Glomerular endothelial cell (primary cell): ENCODE measurements at places on chromosomes 4 and X. TPM values are rescaled to one million over a fixed set of nuclear protein-coding genes. Genes with fewer than 3 reads are reported as not detected.

The JCHAIN gene
- not detected in 2 replicates for total RNA-seq

The SYTL4 gene
- 10.5 and 24.0 TPM in 2 replicates for total RNA-seq

The GLRA3 gene
- not detected in 2 replicates for total RNA-seq

The MAGEB2 gene
- not detected in 2 replicates for total RNA-seq

GRCh38 chr4:2245787-2246275 is 3.9 kb upstream of the HAUS3 start:
- no peak for DNase-seq

- no peak for DNase-seq
These were observed 22.9 kb upstream of the FRMPD4 start for GRCh38 chrX:12115377-12115776.

DNA sequence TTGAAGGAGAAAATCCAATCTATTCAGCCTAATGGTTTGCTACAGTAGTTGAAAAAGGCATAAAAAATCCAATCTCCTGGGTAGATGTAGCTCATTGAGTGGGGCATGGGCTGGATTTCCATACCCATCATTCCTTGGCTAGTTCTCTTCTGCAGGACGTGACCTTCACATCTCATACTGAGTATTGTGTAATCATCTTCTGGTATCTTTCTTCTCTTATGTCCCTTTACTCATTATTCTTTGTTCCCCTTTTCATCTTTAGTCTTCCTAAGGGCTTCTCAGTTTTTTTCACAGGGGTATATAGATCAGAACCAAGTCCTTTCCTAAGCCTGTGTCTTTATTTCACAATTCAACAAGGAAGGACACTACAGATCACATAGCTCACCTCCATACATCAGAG is 727.6 kb upstream of the MAGEB2 start:
- no peak for DNase-seq

DNA sequence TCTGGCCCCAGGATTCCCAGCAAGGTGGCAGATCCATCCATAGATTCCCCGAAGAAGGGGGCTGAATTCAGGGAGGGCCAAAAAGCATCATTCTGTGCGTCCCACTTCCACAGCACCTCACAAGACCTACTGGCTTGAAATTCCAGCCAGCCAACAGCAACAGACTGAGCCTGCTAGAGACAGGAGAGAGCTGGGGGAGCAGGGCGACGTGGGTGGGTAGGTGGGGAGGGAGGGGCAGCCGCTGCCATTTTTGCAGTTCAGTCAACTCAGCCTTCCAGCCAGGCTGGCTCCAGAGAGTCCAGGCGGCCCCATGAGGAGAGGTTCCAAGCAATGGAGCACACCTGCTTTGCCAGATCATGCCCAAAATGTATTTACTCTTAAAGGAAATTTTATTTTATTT is 117.6 kb upstream of the DCAF12L1 start:
- DNase-seq, result no peak

DNA sequence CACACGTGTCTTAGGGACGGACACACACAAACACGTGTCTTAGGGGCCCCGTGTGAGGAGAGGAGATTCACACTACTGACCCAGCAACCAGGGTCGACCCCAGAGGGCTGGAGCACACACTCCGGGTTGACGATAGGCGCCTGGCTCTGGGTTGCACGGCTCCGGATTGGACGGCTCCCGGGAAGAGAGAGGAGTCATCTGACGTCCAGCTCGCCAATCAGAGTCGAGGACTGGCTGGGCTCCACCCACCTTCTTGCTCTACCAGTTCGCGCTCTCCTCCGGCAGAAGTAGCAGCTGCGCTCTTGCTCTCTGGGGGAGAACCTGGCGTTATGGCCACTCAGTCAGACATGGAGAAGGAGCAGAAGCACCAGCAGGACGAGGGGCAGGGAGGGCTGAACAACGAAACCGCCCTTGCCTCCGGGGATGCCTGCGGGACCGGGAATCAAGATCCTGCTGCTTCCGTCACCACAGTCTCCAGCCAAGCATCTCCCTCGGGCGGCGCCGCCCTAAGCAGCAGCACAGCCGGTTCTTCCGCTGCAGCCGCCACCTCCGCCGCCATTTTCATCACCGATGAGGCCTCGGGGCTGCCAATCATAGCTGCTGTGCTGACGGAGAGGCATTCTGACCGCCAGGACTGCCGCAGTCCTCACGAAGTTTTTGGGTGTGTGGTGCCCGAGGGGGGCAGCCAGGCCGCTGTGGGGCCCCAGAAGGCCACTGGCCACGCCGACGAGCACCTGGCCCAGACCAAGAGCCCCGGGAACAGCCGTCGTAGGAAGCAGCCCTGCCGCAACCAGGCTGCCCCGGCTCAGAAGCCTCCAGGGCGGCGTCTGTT is 74.3 kb downstream of the NUDT10 start:
- DNase-seq, result no peak

GRCh38 chr4:48024522-48024921 is 8.0 kb downstream of the NIPAL1 start:
- no peak for DNase-seq

- DNase-seq, result no peak
These were observed 12.9 kb downstream of the UTP3 start for GRCh38 chr4:70701271-70701670.

DNA sequence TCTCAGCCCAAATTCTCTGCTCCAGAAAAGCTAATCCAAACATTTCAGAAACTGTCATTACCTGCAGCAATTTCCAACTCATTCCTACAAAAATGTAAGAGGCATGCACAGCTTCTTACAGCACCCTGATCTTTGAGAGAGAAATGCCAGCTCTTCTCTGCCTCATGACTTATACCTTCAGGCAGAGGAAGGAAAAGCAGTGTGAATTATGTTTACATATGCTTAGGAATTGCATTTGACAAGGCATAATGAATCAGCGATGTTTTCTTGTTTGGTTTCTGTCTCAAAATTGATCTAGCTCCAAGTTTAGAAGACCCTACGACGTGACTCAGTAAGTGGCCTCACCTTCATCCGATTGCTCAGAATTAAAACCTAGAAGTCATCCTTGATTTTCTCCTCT is 21.8 kb upstream of the AGA start:
- no peak for DNase-seq

DNA sequence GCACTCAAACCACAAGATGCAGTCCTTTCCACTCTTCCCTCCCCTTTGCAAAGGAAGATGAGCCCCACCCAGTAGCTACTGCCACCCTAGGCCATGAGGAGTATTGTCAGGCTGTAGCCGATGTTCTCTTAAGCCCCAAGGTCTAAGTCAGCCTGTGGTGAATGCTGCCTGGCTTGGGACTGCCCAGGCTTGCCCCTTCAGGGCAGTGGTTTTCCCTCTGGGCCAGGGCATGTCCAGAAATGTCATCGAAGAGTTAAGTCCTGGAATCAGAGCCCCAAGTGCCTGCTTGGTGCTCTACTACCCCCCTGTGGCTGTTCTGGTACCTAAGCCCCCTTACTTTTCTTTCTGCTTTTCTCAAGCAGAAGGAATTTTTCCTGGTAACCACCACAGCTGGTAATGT is 11.8 kb upstream of the PGK1 start:
- peak; percentile 22 for DNase-seq

DNA sequence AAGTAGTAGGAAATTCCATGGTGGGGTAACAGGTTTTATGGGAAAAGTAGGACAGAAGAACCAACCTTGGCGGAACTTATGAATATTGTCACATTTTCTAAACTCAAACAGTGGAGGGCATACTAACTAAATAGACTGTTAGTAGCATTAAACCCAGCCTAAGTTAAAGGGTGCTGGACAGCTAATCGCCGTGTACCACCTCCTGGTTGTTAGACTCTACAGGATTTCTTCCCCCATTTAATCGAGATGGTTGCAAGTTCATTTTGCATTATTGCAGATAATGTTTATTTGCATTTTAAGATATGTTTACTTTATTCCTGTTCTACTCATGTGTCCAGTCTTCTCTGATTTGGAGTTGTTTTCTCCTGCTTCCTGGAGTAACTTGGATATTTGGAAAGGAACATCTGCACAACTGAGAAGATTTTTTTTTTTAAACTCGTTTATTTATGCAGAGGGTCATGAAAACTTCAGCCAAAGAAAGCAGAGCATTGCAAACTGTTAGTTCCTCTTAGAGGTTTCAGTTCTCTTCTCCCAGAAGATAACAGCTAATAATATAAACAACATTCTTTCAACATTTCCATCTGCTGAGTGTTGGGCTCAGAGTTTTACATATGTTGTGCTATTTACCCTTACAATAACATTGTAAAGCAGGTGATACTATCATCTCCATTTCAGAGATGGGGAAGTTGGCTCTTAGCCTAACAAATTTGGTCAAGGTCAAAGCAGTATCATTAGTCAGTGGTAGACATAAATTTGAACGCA is 51.5 kb upstream of the TBC1D9 start:
- DNase-seq, result no peak

DNA sequence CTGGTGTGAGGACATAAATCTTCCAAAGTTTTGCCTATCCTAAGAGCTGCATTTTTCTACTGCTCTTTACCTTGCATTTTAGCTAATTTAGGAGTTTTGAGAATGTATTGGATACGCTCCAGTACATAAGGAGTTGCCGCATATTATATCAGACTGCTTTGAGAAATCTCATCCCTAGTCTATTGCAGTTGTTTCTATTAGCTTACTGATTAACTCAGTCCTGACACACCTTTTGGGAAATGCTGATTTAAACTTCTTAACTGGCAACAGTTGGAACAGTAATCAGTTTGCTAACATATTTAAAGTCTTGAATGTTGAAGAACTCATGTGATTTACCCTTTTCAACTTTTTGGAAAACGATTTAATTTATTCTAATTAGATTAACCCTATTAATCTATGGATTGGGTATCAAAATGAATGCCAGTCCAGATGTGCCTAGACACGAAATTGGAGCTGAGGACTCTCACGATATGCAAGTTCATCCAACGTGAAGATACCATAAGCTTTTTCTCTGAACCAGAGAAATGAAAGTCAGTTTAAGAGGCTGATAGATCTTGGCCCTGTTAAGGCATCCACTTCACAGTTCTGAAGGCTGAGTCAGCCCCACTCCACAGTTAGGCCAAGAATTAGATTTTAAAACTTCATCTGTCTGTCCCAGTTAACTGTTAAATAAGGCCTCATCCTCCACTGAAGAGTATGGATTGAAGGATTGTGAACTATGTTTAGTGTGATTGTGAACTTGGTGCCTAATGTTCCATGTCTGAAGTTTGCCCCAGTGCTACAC is 90.0 kb downstream of the MAOA start:
- DNase-seq, result no peak

DNA sequence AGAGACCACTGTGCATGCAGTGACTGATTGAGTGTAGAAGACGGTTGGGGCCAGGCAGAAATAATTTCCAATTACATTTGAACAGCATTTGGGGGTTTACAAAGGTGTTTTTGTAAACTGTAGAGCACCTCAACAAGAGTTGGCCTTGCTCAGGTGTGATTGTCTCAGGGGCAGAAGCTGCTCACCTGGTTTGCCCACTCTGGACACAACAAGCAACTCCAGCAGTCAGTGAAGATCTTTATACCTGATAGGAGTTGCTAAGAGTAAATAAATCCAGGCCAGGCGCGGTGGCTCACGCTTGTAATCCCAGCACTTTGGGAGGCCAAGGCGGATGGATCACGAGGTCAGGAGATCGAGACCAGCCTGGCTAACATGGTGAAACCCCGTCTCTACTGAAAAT is 221.3 kb downstream of the RAB28 start:
- no peak for DNase-seq

DNA sequence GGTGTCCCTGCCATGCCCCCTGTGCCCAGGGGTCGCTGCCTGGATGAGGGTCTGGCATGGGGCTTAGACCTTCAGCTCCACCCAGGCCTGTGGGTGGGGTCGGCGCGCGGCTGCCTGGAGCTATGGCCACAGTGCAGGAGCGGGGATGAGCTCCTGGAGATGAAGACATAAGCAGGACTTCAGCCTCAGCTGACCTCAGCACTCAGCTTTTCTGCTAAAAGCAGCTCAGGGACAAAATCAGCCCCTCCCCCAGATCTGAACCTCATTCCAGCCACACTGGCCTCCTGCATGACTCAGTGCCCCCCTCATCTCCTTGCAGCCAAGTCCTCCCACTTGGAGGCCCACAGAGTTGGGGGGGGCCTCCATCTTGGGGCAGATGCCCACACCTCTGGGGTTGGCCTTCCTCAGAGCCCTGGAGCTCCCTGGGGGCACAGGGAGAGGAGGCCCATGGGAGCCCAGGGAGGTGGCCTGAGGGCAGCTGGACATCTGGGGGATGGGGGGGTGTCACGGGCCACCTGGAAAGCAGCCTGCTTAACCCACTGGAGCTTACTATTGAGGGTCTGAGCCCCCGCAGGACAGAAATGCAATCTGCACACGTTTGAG is 19.4 kb upstream of the CPLX1 start:
- DNase-seq, result no peak

- no peak for DNase-seq
These were observed 147.0 kb downstream of the PDGFC start for GRCh38 chr4:156824451-156825060.

GRCh38 chr4:48296365-48296764 is 26.7 kb upstream of the TEC start:
- DNase-seq, result no peak

GRCh38 chr4:41541687-41542094 is 3.7 kb downstream of the LIMCH1 start:
- no peak for DNase-seq

GRCh38 chrX:25755194-25755593 is 382.9 kb upstream of the MAGEB18 start:
- DNase-seq, result no peak

- DNase-seq, result no peak
These were observed 11.6 kb downstream of the SMIM20 start for GRCh38 chr4:25925486-25926201.

- DNase-seq, result no peak
These were observed 203.5 kb downstream of the PPARGC1A start for GRCh38 chr4:23686169-23686897.

GRCh38 chrX:69564665-69565064 is 51.2 kb upstream of the EDA start:
- no peak for DNase-seq

DNA sequence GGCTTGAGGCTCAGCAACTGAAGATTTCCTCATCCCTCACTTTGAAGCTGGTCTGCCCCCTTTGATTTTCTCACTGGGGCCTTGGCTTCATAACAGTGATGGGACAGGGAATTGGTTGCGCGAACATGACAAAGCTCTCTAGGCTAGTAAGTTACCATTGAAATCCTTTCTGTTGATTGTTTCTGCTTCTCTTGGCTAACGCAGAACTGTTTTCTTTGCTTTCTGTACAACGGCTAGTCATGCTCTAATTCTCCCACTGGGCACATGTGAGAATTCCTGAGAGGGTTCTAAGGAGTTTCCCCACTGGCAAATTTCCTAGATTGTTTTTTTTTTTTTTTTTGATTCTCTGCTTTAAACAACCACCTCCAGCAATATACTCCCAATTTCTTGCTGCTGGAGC is 738.6 kb downstream of the PCDH7 start:
- no peak for DNase-seq
